NCI-H1436 (cell line): ENCODE measurements at places on chromosomes 1 and 21.

DNA sequence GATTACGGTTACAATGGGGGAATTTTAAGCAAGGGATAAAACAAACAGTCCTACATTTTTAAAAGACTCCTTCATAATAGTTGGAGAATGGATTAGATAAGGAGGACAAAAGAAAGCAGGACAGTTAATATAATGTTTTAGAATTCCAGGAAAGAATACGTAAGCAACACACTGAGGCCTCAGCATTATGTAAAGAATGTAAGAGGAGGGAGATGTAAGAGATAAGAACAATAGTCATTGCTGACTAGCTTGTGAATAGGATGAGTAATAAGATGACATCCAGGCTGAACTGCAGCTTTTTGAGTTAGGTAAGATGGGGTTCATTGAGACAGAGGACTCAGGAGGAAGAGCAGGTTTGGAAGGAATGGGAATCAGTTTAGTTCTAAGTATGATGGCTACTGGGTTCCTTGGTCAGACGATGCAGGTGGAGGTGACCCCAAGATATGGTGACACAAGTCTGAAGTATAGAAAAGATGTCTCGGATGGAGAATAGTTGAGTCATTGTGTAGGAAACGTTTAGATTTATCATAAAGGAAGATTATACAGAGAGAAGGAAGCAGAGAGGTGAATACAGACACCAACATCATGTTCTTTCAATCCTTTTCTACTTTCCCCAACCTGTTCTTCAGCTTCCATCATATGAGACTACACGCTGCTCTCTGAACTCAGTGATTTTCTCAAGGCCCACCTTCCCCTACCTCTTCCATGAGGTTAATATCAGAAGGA lies 372.8 kb downstream of the PTBP2 start:
- DNase-seq: no peak

DNA sequence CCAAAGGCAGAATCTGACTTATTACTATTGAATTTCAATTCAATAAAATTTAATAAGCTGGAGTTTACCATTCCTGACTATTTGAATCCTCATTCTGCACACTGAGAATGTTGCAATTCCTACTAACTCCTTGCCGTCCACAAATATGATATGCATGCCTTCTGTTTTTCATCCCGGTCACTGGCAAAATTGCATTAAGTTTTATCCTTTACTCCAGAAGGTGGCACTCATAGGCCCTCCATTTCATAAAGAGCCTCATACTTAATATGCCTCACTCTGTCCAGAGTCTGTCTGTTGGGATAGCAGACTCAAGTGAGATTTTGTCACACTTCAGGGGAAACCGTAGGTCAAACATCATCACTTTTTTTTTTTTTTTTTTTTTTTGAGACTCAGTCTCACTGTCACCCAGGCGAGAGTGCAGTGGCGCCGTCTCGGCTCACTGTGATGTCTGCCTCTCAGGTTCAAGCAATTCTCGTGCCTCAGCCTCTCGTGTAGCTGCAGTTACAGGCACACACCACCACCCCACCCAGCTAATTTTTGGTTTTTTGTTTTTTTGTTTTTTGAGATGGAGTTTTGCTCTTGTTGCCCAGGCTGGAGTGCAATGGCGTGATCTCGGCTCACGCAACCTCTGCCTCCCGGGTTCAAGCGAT lies 27.3 kb downstream of the F11R start:
- no peak for DNase-seq

- DNase-seq: no peak
Measured at GRCh38 chr1:58585581-58586151, 8.6 kb upstream of the TACSTD2 start.

DNA sequence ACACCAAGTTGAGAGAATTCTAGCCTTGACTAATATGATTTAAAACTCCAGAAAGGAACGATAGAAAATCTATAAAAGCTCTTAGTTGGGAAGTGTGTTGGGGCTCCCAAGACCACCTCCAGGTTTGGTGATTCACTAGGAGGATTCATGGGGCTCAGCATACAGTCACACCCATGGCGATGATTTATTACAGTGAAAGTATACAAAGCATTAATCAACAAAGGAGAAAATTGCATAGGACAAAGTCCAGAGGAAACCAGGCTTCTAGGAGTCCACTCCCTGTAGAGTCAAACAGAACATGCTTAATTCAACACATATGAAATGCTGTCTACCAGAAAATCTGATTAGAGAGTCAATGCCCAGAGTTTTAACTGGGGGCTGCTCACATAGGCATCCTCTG lies 4.8 kb downstream of the CDCA8 start:
- no peak for DNase-seq

- no peak for DNase-seq
Measured at GRCh38 chr1:153586347-153586746, 20.7 kb upstream of the S100A2 start.

DNA sequence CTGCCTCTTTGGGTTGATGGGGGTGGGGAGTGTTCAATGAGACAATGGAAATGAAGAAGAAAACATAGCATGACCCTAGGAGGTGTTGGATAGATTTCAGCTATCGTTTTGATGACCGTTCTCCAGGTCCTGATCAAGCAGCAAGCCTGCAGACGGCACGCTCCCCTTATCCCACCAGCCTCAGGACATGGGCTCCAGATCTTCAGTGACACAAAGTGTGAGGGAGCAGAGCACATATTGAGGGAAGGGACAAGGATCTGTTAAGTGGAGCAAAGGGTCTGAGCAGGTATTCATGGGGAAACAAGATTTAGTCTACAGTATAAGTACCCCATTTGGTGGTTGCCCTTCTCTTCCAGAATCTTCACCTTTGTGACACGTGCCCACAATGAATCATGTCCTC lies 4.7 kb downstream of the SPRR5 start:
- DNase-seq: no peak

DNA sequence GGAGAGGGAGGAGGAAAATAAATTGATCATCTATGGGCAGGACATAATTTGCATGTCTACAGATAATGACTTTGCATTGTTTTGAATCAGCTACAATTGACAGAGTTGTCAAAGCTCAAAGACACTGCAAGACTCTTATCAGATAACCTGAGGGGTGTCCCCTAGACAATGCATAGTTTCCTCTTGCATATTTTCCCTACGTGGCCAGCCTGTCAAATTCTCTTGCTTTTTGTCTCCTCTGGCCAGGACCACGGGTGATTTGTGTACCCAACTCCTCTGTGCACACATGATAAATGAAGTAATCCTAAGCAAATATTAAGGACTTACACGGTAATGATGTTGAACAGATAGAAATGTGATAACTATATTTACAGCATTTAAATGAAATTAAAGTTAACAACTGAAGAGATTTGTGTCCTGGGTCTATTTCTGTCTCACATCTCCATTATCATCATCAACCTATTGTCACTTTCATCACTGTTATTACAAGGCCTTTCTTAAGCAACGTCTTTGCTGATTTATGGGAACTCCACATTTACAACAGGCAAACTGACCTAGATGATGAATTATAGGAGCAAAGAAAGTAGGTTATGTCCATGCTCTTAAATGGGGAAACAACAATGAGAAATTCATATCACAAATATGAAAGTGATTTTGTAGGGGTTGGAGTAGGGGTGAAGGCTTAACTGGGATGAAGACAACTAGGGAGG lies 18.8 kb downstream of the BATF3 start:
- no peak for DNase-seq

DNA sequence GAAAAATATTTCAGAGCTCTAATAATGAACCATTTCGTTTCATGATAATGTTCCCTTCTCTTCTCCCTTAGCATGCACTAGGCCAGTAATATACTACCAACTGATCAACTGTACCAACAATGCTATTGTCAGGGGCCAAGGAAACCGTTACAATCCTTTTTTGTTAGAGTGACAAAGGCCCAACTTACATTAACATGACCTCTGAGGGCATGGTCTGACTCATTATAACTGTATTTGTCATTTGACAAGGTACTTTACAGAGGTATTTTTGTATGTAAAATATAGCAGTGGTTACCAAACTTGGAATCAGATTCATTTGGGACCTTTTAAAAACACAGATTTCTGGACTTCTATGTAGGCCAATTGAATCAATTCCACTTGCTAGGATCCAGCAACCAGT lies 102.6 kb upstream of the RRP15 start:
- no peak for DNase-seq

DNA sequence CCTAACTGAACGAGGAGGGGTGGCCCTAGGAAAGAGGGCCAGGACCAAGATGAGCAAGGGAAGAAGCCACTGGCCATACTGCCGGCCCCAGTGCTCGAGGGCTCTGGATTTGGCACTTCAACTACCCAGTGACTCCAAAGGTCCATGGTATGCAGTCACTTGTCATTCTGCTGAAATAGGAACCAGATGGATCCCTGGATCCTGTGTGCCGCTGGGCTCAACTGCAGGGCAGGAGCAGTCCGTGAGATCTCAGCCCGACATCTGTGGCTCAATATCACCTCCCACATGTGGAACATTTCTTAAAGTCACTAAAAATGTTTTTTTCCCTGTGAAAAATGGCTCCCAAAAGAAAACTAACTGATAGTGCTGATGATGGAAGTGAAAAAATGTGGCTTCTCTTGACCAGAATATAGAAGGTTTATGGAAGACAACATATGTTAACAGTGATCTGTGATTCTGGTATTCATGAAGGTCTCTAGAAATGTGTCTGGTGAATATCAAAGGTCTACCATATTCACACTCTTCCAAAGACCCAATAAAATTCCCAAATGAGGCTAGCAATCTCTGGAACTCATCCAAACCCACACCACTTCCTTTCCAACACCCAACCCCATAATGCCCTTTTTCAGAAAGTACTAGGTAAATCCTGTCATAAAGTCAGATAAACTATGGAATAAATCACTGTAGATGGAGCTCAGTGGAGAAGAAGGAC lies 24.1 kb downstream of the PAFAH2 start:
- DNase-seq: no peak

DNA sequence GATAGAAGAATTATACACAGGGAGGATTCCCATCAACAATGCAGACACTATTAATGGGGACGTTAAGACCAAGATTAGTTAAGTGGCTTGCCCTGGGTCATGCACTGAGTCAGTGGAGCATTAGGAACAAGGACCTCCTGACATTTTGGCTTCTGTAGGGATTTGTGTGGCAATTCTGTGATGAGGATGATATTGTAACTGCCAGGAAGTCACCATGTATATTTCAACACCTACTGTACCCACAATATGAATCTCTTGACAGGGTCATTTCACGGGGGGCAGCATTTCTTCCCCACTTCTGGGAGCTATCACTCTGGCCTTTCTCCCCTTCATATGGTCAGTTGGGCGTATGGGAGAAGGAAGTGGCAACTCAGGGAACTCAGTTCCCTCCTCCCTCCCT lies 134.9 kb downstream of the RUNX1 start:
- no peak for DNase-seq

DNA sequence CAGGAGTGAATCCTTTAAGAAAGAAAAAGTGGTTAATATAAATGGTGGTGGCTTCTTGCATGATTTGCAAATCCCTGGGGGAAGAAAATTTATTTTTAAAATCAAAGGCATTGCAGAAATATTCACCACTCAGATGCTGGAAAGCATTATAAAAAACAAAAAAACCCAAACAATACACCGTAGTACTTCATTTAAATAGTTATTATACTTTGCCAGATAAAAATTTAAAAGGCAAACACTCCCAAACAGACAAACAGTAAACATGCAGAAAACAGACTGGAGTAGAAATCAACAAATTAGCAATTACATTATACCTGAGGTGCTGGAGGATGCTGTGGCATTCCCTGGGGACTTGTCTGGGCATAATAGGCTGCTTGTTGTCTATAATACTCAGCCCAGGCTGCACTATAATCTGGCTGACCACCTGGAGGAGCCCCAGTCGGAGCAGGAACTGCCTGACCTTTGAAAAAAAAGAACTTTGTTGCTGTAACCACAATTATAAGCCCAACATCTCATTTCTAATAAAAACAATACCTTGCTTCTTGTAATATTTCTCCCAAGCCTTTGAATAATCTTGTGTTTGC lies 29.9 kb downstream of the FUBP1 start:
- DNase-seq: peak; percentile 29

DNA sequence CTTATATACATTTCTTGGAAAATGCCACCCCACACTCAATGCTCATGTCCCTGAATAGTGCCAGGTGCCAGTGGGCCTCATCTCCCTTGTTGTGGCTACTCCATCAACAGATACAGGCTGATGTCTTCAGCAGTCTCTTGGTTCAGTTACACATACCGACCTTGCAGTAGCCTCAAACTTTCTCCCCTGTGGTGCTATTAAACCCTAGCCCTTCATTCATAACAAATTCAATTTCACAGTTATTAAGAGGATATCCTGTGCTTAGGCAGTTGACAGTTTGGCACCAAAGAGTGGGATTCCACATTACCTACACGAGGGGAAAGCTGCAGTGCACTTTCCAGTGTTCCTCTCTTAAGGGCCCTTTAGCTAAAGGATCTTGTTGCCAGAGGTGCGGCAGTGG lies 35.9 kb upstream of the CAMK1G start:
- DNase-seq: no peak

DNA sequence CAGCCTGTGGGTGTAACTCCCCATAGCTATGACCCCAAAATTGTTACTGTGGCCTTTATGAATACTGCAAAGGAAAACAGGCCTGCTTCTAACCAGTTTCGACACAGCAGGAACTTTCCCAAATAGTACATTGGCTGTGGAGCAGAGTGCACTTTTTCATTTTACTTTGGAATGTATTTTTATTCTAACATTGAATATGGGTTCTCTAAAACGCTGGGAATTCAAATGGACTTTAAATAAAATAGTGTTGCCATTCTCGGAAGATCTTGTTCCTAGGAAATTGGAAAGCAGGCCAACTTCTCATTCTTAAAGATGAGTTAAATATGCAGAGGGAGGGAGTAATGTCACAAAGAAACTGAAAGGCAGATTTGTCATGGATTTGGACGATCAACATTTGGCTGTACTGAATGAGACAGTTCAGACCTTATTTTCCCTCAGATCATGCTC lies 39.6 kb upstream of the ARHGAP29 start:
- DNase-seq: no peak

GRCh38 chr1:44485229-44485933 lies 80.3 kb downstream of the RNF220 start:
- peak; percentile 11 for DNase-seq

- DNase-seq: no peak
Measured at GRCh38 chr1:21821385-21822019, 9.4 kb downstream of the LDLRAD2 start.

GRCh38 chr1:9275567-9276034 lies 17.1 kb upstream of the SPSB1 start:
- DNase-seq: no peak

- no peak for DNase-seq
Measured at GRCh38 chr1:92511541-92511940, 24.8 kb upstream of the GFI1 start.
